Stomach (tissue), 19 donors: ENCODE measurements at places on chromosomes 1 and 21. TPM values are rescaled to one million over a fixed set of nuclear protein-coding genes. Genes with fewer than 3 reads are reported as not detected.
A peak's percentile ranks its signal among the peaks of the same experiment; 100 is the strongest.

DNA sequence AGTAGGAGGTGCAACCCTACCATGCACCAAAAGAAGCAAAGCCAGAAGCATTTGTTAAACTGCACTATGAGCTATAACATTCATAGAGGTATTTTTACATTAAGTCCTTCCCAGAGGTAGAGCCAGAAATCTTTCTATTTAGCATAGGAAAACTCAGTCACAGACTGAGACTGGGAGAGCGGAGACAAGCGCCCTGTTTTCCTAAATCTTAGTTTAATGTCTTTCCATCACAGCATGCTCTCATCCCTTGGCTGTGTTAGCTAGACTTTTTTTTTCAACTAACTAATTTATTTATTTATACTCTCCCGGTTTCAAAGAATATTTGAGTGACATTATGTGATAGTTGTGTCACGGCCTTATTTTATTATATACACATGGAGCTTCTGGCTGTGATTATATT is 304.1 kb downstream of the LMX1A start:
- DNase-seq: no peak

GRCh38 chr1:11307852-11308251 is 34.9 kb downstream of the UBIAD1 start:
- no peak for DNase-seq

DNA sequence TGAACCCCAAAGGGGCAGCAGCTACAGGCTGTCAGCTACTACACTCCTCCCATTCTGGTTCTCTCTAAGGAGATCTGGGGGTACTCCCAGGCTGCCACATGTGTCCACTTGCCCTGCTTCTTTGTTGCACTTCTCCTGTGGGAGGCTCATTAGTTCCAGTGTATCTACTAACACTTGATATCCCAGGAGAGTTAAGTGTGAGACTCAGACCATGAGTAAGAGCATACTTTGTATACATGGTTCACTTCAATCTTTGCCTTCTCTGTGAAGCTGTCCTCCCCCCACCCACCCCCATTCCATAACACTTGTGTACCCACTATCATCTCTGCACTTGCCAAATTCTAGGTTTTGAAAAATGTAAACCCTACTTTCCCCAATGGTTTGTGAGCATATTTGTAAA is 34.9 kb upstream of the GADD45A start:
- DNase-seq: no peak

- peak; percentile 49 for DNase-seq
Observed at GRCh38 chr21:45080639-45081414, 6.4 kb downstream of the ADARB1 start.

GRCh38 chr21:21034036-21034435 is 35.8 kb downstream of the NCAM2 start:
- no peak for DNase-seq

- DNase-seq: no peak
Observed at GRCh38 chr1:41361495-41362356, 492 bp downstream of the FOXO6 start.

GRCh38 chr1:218384581-218384993 is 39.5 kb downstream of the TGFB2 start:
- no peak for DNase-seq

DNA sequence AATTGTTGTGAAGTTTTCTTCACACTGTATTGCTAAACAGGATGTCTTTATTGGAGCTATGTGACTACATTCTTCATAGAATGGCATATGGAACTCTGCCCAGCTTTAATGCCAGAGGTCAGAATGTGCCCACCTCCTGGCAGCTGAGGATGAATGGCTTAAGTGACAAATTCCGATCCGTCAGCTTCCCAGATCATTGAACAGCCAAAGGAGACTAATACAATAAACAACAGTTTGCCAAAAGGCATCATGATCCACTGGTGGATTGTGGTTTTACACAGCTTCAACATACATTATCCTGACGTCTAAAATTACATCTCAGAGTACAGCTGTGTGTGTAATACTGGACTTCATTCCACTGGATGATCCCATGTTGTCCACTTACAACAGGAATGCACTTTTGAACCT is 68.7 kb upstream of the C1orf105 start:
- peak; percentile 46 for DNase-seq

GRCh38 chr1:17611991-17612390 is 72.5 kb downstream of the ARHGEF10L start:
- DNase-seq: no peak

DNA sequence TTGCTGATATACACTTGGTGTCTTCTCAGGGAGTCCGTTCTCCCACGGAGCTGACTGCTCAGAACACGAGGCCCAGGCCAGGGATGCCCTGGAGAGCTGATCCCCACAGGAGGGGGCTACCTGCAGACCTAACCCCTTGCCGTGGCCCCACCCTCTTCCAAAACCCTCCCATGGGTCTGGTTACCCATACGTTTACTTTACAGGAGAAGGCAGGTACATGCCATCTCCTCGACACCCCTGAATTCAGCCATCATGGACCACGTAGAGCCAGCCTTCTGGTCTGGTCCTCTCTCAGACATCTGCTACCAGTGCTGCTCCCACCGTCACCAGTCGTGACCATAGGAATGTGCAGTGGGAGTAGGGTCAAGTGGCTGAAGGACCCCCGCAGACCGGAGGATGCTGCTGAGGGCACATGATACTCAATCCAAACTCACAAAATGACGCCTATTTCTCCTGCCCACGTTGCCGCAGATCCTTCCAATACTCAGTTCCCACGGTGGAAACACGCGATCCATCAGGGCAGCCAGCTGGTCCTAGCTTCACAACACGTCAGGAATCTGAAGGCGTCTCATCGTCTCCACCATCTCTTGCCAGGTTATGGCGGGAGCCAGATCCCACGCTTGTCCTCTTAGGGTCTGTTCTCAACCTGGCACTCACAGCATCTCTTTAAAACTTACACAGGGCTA is 26.7 kb downstream of the PGBD5 start:
- no peak for DNase-seq

DNA sequence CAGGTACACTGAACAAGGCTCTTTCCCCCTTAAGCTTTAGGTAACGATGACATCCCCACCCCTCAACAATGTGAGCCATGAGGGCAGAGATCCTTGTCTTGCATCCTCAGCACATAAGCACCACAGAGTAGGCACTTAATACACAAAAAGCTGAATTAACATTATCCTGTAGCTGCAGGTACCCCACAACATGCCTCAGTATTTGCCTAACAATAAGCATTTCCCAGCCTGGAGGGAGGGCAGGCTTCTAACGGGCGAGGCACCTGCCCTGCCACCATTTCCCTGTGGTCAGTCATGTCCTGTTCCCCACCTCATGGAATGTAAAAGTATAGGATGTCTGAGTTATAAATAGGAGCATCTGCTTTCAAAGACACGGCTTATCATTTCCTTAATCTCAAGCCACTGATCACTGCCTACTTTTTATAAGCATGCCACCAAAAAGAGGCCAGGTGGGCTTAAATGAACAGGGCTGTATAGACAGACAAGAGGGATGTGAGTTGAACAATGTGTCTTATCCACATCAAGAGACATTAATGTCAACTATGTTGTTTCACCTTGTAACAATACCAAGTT is 3.4 kb downstream of the CAPZB start:
- DNase-seq: no peak

DNA sequence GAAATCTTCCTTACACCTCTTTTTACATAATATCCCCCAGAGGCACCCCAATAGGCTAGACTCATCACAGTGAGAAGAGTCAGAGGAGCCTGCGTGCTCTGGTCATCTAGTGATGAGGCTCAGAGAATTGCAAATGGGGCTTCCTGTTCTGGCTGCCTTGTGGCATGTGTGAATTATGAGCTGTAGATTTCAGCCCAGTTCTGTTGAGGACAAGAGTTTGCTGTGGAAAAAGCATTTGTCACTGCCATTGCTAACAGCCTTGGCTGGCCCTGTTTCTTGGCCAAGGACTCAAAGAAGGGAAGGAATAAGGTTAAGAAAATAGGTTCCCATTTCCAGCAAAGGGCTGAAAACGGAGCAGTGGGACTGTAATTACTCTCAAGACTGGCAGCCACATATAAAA is 30.7 kb downstream of the MRAP start:
- DNase-seq: no peak

GRCh38 chr1:194602184-194602583 is 1415.8 kb upstream of the B3GALT2 start:
- no peak for DNase-seq

- DNase-seq: peak; percentile 38
Observed at GRCh38 chr1:211133393-211133835, 534 bp downstream of the KCNH1 start.

GRCh38 chr1:243799908-243800307 is 50.1 kb downstream of the AKT3 start:
- no peak for DNase-seq

DNA sequence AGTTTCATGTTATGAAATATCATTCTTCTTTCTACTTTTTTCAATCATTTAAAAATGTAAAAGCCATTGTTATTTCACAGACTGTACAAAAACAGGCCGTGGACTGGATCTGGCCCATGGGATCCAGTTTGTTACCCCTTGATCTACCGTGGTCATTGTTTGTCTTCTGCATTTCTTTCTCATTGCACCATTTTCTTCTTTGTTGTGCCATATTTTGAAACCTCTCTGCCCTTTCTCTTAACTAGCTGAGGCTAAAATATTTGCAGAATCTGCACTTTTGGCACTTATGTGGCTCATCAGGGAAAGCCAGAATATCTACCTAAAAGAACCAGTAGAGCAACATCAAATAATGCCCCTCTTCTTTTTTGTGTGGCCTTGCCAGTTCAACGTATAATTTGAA is 50.5 kb downstream of the DNAJC6 start:
- no peak for DNase-seq

GRCh38 chr1:199448646-199449045 is 578.9 kb upstream of the NR5A2 start:
- DNase-seq: no peak

DNA sequence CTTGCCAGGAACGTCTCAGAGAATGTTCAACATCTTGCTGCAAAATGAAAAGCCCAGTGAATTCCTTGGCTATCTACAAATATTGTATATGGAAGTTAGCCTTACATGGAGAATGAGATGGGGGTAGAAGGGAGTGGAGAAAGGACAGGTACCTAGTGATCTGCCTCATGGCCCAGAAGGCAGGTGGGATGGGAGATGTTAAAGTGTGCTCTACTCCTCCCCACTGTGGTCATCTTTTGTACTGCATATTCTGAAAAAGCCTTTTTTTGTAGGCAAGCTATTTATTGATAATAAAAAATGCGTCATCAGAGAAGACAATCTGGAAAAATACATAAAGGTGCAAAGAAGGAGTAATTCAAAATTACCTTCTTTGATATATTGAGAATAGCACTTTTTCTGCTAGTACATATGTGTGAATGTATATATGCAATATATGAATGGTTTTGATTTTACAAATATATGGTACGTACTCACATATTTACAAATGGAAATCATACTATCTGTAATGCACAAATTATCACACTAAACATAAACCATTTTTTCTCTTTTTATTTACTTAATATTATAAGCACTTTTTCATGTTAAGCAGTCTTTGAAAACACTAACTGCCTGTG is 19.1 kb upstream of the SLC5A9 start:
- DNase-seq: no peak

The KPRP gene
- 0.30 TPM for polyA plus RNA-seq

The HSF2BP gene
- 0.31 TPM for polyA plus RNA-seq

The FHAD1 gene
- polyA plus RNA-seq: 1.1 TPM

The PEAR1 gene
- polyA plus RNA-seq: 1.7 TPM

The LDLRAP1 gene
- 17.6 TPM for polyA plus RNA-seq

The AADACL4 gene
- polyA plus RNA-seq: not detected

The AMPD1 gene
- polyA plus RNA-seq: not detected

The CACNA1S gene
- not detected for polyA plus RNA-seq

The KCNC4 gene
- polyA plus RNA-seq: 2.5 TPM

The CD247 gene
- polyA plus RNA-seq: 0.68 TPM

The HSD11B1 gene
- 1.5 TPM for polyA plus RNA-seq

The DPT gene
- 35.5 TPM for polyA plus RNA-seq

The SPSB1 gene
- 26.3 TPM for polyA plus RNA-seq

The CDK18 gene
- polyA plus RNA-seq: 17.2 TPM

The XCL2 gene
- polyA plus RNA-seq: not detected

The BTG2 gene
- 46.4 TPM for polyA plus RNA-seq
